ENCODE measurements at places on chromosomes 7 and 10.

GRCh38 chr10:4136121-4136520 is 351.1 kb upstream of the KLF6 start:
- no peak for DNase-seq

DNA sequence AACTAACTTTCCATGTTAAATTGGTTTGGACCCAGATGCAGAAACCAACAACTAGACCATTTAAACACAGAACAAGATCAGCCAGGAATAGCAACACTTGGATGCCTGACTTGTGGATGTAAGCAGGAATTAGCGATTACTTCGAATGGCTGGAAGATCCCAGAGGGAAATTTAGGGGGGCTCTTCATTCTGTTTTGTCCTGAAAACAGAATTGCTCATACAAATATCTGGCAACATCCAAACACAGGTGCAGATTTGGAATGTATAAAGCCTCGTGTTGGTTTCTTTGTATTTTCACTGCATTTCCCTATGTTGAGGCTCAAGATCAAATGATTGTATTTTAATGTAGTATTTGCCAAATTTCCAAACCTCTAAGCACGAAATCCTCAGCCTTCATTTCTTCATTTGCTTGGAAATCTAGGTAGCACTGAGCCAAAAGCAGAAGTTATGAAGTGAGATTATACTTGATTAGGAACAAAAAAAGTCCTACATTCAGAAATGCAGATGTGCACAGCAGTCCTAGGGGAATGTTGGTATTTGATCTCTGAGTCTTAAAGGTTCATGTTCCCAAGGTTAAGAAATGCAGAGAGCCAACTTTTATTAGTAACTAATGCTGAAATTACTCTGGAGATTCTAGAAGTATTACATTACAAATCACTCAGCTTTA is 248.7 kb upstream of the TCF7L2 start:
- no peak for DNase-seq

GRCh38 chr10:126929391-126929790 is 24.2 kb downstream of the DOCK1 start:
- no peak for DNase-seq

DNA sequence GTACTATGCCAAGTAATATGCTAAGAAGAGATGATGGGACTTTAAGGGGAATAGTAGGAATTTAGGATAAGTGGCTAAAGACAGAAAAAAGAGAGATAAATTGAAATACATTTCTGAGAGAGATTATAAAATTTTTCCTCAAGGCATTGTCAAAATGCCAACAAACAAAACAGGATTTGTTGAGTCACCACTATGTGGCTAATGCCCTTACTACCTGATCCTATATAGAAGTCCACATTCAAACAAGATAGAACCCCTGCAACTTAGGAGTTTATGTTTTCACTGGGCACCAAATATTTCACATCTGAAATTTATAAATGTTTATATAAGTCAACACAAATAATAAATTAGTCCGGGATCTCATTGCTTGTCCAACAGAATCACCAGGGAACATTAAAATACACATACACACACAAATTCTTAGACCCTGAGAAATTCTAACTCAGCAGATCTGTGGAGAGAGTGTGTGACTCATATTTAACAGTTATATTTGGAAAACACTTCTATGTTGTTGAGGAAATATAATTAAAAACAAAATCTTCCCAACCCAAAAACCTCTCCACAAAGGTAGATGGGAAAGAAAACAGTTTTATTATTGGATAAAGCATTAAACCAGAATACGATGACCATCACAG is 154.3 kb downstream of the PPP1R3A start:
- no peak for DNase-seq

DNA sequence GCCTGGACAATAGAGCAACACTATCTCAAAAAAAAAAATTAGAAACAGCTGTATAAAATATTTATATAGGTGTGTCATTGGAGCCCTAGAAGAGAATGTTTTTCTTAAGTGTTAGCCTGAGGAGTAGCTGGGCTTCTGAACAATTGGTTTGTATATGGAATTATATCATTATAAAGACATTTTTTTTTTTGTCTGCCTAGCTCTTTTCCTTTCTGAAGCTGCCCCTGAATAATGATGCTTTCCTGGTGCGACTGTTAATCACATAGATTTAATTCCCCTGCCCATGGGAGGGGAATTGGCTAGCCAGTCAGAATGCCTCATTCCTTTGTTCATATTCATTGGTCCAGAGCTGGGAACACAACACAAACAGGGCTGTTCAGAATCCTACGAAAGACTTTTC is 13.9 kb upstream of the ABCC2 start:
- DNase-seq, result no peak

DNA sequence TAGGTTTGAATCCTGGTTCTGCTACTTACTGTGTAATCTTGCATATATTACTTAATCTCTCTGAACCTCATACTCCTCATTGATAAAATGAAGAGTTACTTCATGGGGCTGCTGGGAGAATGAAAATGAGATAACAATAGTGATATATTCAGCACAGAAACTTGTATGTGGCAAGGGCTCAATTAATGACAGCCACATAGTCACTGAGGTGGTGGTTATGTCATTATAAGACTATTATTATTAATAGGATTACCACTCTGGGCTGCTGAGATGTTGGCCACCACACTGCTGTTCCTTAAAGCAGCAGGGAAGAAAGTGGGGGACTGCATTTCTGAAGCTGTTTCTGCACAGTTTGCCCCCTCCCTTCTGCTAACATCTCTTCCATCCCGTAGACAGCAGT is 100.4 kb upstream of the PDLIM1 start:
- DNase-seq, result no peak

- peak; percentile 58 for DNase-seq
Observed at GRCh38 chr10:12628964-12629766, 279.8 kb downstream of the CAMK1D start.

GRCh38 chr10:3622427-3622826 is 162.6 kb downstream of the KLF6 start:
- no peak for DNase-seq

DNA sequence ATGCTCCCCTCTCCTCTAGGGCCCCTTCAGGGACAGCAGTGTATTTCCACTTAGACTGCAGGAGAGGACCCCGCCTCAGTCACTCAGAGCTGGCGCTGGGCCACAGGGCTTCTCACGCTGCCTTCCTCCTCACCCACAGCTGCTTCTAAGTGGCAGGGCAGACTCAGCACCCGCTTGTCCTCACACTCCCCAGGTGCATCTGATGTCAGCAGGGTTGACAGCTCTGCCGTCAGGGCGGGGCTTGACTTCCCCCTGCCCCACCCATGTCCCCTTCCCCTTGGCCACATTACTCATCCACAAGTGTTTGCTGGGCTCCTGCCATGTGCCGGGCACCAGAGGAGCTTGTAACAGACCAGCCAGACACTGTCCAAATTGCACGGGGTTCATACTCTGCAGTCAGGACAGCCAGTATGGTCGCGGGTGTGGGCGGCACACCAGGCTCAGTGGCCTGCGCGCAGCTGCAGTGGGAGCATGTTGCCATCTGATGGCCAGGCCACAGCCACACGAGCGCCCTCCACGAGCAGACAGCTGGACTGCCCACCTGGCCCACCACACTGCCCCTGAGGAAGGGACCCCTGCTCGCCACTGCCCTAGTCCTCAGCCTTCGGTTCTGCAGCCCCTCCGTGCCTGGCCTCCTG is 29.3 kb upstream of the TTYH3 start:
- no peak for DNase-seq

- no peak for DNase-seq
Observed at GRCh38 chr7:122485856-122486255, 181.3 kb upstream of the FEZF1 start.

GRCh38 chr10:116748041-116748440 is 5.7 kb upstream of the HSPA12A start:
- no peak for DNase-seq

DNA sequence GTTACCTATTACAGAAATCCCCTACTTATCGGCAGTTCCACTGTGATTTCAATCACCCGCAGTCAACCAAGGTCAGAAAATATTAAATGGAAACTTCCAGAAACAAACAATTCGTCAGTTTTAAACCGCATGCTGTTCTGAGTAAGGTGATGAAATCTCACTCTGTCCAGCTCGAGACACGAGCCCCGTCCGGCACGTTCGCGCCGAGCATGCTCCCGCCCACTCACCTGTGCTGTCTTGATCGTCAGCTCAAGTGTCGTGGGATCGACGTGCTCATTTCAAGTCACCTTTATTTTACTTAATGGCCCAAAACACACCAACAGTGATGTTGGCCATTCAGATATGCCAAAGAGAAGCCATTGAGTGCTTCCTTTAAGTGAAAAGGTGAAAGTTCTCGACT is 21.2 kb downstream of the ESYT2 start:
- DNase-seq, result no peak

GRCh38 chr7:45365341-45365740 is 207.8 kb downstream of the RAMP3 start:
- DNase-seq, result no peak

GRCh38 chr7:47307311-47307710 is 274.6 kb downstream of the TNS3 start:
- no peak for DNase-seq

DNA sequence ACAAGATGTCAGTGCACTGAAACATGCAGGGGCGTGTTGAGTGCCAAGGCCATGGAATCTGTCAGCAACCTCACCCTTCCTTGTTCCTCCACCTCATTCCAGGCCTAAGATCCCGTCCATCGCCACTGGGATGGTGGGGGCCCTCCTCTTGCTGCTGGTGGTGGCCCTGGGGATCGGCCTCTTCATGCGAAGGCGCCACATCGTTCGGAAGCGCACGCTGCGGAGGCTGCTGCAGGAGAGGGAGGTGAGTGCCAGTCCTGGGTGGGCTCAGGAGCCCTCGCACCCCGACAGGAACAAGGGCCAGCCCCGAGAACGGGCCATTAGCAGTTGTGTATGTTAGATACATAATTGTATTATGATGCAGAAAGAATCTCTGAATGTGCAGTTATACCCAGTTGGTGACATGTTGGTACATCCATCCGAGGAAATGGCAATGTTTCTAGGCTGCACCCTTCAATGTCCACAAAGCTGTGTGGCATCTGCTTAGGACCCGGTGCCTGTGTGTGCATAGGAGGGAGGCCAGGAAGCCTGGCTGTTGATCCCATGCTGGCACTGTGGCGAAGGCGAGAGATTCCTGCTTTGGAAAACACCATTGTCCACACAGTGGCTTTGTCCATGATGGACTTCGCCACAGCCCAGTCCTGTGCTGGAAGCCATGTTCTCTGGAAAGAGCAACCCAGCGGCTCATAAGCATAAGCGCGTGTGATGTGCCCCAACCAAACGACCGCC is 154.2 kb downstream of the EGFR start:
- DNase-seq, result no peak

DNA sequence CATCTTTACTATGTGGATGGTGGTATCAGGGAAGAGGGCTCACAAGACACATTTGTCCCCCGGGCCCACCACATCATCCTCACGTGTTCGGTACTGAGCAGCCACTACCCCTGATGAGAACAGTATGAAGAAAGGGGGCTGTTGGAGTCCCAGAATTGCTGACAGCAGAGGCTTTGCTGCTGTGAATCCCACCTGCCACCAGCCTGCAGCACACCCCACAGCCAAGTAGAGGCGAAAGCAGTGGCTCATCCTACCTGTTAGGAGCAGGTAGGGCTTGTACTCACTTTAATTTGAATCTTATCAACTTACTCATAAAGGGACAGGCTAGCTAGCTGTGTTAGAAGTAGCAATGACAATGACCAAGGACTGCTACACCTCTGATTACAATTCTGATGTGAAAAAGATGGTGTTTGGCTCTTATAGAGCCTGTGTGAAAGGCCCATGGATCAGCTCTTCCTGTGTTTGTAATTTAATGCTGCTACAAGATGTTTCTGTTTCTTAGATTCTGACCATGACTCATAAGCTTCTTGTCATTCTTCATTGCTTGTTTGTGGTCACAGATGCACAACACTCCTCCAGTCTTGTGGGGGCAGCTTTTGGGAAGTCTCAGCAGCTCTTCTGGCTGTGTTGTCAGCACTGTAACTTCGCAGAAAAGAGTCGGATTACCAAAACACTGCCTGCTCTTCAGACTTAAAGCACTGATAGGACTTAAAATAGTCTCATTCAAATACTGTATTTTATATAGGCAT is 9.1 kb upstream of the CSGALNACT2 start:
- DNase-seq, result no peak

GRCh38 chr7:68613897-68614296 is 984.4 kb upstream of the AUTS2 start:
- DNase-seq, result no peak

DNA sequence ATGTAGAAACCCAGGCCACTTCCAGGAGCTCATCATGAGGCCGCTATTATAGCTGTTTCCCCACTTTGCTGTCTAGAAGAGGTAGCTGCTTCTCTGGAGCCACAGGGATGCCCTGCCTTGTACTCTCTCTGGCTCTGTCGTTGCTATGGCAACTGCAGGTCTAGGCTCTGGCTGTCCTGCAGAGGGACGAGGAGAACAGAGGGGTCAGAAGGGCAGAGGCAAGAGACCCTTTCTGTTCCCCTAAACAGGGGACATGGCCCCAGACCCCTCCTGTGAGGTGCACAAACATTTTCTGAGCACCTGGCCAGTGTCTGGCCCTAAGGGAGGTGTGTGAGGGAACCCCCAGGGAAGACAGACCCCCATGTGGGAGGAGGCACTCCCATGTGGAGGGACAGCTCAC is 31.4 kb downstream of the ITPRIP start:
- no peak for DNase-seq

GRCh38 chr7:47441796-47442604 is 139.9 kb downstream of the TNS3 start:
- no peak for DNase-seq

DNA sequence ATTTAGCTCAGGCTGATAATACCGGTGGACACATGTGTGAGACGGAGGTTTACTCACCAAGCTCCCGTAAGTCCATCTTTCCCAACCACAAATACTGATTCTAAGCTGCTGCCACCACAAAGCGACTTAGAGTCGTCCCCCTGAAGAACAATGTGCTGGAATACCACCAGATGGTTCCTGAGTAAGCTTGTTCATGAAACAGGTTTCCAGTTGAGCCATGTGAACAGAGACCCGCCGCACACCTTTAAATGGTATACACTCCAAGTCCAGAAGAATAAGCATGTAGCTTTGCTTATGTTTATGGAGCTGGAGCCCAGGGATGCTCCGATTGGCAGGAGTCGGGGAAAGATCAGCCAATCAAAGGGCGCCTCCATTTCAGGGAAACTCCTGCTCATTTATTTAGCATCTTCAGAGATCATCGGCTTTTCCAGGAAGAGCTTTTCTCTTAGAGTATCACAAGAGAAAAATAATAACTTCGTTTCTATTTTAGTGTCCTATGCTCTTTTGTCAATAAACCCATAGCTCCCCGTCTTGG is 261.6 kb upstream of the AOAH start:
- DNase-seq, result peak; percentile 89

- no peak for DNase-seq
Observed at GRCh38 chr7:14047709-14048399, 58.4 kb upstream of the ETV1 start.
